NCI-H1930 (cell line): ENCODE measurements at places on chromosomes 12 and 14.

DNA sequence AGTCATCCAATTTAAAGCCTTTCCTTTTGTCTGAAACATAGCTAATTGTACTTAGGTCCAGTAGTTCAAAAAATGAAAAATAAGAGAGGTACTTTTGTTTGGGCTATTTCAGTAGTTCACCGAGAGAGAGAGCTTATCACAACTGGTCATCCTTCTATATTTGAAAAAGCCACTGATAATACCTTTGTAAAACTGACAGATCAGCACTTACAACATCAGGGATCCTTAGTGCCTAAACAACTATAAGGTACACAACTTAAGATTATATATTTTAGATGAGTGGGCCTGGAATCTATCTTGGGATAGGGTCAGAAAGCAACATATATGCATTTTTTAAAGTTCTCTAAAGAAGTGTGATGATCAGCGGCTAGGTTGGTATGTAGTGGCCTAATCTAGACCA, 97.9 kb downstream of the SOX5 start:
- no peak for DNase-seq

DNA sequence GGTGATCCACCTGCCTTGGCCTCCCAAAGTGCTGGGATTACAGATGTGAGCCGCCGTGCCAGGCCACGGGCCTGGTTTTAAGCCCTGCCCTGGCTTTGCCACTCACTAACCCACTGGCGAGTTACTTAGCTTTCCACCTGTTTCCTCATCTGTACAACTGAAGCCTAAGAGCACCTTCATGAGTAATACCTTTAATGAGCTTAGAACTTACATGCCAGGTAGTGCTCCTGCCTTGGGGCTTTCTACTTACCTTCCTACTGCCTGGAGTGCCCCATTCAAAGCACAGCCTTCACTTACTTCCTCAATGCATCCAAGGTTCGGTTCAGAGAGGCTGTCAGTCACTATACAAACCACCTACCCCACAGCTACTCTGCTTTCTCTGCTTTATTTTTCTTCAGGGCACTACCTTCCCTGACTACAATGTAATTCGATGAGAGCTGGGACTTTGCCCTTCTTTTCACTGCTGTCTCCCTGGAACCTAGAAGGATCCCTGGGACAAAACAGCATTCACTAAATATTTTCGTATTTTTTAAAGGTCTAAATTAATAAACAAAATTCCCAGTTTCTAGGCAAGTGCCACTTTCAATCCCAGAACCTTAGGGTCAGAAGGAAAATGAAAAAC, 13.8 kb downstream of the ZCCHC8 start:
- no peak for DNase-seq

GRCh38 chr12:74488134-74488533, 49.5 kb upstream of the ATXN7L3B start:
- no peak for DNase-seq

DNA sequence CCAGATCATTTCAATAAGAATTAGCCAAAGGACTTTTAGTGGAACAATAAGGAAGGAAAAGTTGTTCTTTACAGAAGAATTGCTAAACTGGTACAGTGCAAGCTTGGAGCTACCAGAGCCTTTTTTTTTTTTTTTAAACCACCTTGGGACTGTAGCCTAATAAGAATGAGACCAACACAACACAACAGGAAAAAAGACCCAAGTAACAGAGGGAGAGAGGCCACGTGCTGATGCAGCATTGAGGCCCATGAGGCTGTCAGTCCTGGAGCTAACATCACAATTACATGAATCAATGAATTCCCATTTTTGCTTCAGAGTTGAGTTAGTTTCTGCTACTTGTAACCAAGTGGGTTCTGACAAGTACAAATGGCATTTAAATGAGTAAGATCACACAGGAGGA, 149.0 kb upstream of the EEA1 start:
- no peak for DNase-seq

DNA sequence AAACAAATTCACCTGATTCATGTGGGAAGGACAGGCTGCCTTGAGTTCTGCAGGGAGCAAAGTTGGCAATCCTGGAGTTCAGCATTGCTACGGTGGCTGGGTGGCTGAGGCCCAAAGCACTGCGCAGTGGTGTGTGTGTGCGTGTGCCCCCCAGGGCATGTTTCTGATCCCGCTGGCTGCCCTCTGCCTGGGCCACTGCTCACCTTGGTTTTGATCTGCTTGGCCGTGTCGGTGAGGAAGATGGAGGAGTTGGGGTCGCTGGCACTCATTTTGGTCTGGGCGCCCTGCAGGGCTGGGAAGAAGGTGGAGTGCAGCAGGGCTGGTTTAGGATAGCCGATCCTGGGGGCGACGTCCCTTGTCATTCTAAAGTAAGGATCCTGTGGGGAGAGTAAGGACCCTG, 19.1 kb downstream of the SLC25A47 start:
- DNase-seq: no peak

DNA sequence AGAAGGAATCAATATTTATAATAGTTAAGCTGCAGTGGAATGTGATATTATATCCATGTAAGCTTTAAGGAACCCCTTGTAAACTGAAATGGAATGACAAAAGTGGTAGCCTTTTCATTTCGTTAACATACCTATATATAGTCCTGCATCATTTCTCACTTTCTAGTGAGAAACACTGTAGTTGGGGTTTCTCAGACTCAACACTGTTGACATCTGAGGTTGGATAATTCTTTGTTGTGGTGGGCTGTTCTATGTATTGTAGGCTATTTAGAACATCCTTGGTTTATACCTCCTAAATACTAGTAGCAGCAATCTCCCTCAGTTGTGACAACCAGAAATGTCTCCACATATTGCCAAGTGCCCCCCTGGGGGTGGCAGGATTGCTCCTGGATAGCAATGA, 79.1 kb downstream of the RAD52 start:
- no peak for DNase-seq

- DNase-seq: no peak
Measured at GRCh38 chr14:60085085-60085484, 6.6 kb upstream of the PCNX4 start.

GRCh38 chr12:102939059-102939458, 18.4 kb upstream of the ASCL1 start:
- DNase-seq: no peak

DNA sequence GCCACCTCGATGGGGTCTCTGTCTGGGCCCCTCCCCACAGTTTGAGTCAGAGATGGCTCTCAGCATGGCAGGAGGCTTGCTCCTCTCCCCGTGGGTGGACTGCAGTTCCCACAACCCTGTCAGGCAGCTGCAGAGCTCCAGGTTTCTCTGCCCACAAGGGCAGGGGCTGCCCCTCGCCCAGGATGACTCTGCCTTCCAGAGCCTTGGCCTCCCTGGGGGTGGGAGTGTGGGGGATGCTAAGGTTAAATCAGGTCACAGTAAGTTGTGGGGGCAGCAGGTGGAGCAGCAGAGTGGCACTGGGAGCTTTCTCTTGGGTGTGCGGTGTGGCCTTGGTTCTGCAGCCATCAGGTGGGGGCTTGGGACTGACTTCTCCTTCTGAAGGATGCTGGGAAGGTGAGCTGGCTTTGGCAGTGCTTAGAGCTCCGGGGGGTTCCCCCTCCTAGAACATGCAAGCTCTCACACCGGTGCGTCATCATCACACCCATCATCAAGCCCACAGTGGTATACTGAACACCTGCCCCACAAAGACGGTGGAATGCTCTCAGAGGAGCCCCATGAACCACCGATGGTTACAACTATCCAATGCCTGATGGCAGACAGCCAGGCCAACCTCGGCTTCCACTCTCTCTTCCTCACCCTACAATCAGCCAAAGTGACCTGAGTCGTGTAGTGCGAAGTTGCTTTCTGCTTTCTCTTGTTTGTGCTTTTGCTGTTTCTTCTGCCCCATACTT, 39.7 kb downstream of the ERH start:
- DNase-seq: no peak

DNA sequence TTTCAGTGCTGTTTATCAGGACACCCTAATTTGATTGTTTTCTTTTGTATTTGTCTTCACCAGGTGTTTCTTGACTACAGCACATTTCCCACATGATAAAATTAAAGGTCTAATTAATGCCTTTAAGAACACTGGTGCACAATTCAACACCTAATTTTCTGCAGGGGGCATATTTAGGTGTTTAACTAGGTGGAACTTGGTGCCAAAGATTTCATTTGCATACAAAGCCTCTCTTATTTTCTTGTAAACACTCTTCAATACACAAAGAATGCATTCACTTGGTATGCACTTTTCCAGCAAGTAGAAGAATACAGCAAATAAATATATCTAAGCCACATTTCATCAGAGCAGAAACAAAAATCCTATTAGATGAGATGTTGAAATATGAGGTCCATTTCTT, 646.2 kb upstream of the FOXG1 start:
- DNase-seq: no peak

DNA sequence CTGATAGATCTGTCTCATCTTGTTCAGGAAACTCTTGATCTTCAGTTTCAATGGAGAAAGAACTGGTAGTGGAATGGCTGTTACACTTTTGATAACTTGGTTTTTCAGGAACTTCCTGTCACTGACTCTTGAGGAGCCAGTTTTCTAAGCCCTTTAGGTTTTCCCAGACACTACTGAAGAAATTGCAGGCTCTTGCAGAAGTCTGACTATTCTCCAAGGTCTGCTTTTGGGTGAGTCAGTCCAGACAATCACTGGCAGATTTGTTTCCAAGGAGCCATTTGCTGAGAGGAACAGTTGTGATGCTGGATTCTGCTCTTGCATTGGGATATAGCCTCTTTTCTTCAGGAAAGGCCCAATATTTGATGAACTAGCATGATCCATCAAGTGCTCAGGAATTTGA, 468.0 kb downstream of the FUT8 start:
- DNase-seq: no peak

DNA sequence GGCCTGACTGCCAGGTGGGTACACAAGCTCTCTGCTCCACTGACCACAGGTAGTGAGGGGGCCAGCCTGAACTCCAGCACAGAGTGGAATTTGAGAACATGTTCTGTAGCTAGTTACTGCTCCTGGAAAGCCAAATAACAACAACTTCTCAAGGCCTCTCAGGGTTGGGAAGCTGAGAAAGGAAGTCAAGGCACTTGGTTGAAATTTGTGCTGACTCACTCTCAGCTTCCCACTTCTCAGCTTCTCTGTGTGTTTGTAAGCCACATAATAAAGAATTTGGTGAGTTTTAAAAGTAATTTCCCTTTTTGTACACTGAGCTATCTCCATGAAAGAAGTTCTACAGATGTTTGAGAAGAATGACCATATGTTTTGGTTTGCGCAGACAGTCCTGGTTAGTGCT, 234.9 kb downstream of the KTN1 start:
- no peak for DNase-seq
